CD4-positive, alpha-beta T cell treated with Interleukin-2 at 100 ng/mL for 4 hours (primary cell): ENCODE measurements at places on chromosomes 3 and 15.
A peak's percentile ranks its signal among the peaks of the same experiment; 100 is the strongest.

- DNase-seq, result no peak
Measured at GRCh38 chr3:181724192-181724965, 12.7 kb downstream of the SOX2 start.

GRCh38 chr15:89177633-89178306, 43.6 kb downstream of the RLBP1 start:
- DNase-seq, result peak; percentile 71

- peak; percentile 82 for DNase-seq
Measured at GRCh38 chr15:92848852-92849598, 51.1 kb upstream of the CHD2 start.

GRCh38 chr3:58608648-58609047, 31.5 kb upstream of the FAM107A start:
- no peak for DNase-seq

GRCh38 chr3:32045091-32045915, 61.1 kb upstream of the GPD1L start:
- DNase-seq, result no peak

DNA sequence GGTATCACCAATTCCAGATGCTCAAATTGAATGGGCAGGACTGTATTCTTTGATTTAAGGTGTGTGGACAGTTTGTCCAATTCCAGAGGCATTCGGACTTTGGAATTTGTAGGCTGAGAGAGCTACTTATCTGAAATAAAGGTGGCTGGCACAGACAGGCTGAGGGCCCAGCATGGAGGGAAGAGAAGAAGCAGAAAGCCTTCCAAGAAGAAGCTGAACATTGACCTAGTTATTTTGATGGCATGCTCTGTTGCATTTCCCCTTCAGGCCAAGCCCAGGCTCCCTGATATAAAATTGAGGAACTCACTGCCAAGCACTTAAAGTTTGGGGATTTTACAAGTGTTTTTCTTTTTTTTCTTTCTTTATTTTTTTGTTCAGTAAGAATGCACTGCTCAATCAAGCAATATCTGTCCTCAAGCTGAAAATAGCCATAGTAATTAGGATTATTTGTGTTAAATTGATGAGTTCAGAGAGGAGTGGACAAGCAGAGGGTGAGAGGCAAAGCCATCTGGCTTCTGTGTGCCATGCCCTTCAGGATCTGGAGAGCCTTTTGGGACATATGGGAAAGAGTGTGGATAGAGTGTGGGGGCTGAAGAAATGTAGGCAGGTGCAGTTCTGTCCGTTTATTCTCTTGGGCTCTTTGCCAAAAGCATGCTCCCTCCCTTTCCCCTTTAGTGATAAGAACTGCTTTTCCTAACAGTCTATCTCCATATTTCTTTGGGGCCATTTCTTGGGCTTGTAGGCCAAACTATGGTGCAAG, 148.9 kb downstream of the OXSM start:
- DNase-seq, result no peak

- DNase-seq, result no peak
Measured at GRCh38 chr3:179872842-179873241, 163.9 kb downstream of the PEX5L start.

- DNase-seq, result no peak
Measured at GRCh38 chr3:85180-85579, 111.4 kb upstream of the CHL1 start.

DNA sequence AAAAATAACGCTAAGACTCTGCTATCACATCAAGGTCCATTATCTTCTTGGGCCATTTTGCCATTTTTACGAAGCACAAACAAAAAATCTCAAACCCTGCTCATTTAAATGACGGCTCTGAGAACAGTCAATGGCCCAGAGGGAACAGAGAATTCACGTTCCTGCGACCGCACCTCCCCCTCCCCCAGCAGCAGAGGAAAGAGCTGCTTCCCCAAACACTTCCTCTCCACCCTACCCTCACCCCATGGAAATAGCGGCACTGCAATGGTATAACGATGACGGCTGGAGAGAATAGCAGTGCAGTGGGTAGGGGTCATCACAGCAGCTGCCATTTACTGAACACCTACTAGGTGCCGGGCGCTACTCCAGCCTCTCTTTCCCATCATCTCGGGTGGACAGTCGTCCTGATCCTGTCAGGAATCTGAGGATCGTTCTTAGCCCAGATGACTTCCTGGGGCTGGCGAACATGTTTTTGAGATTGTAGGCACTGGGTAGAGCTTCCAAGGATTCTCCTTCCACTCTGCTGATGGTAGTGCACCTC, 113.3 kb downstream of the IQSEC1 start:
- DNase-seq, result no peak

DNA sequence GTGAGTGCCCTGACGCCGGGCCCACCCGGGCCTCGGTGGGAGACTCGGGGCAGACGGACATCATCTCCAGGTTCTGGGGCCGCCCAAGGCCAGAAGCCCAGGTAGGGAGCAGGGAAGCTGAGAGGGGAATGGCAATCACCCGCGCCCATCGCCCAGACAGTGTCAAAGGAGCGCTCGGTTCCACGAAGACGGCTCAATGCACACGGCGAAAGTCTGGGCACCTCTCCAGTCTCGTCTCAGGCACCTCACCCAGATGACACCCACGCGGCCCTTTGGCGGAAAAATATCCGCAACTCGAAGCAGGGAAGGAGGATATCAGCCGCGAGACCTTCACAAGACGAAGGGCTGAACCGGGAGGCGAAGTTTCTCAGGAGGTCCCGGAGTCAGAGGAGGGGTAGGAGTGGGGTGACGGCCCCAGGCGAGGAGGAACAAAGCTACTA, 916 bp downstream of the IL17RD start:
- DNase-seq, result no peak

- no peak for DNase-seq
Measured at GRCh38 chr3:13693441-13693840, 144.5 kb downstream of the FBLN2 start.

- no peak for DNase-seq
Measured at GRCh38 chr3:140903196-140903595, 38.4 kb upstream of the SLC25A36 start.

- DNase-seq, result no peak
Measured at GRCh38 chr3:25548836-25549235, 115.9 kb downstream of the TOP2B start.

DNA sequence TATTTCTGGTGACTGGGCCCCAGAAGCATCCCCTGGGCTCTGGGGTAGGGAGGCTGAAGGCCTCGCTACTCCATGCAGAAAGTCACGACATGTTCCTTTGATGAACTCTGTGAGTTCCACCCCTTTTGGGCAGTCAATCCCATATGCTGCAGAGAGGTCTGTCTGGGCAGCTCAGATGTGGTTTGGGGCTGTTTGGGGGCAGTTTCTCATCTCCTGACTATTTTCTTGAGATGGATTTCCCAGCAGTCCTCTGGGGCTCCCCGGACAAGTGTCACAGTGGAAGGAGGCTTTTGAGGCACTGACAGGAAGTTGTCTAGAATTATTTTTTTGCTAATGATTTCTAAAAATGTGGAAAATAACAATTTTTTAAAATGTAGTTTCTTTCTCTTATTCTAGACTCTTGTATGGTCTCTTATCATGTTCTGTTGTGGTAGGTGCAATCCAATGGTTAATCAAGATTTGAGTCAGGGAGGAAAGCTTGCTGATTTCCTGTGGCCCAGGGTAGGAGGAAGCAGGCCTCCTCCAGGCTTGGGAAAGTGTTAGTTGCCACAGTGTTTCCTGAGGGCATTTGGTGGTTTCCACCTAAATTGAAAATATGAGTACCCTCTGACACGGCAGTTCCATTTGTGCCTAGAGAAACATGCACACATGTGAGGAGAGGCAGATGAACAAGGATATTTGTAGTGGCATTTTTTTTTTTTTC, 19.9 kb upstream of the TATDN2 start:
- no peak for DNase-seq

- no peak for DNase-seq
Measured at GRCh38 chr15:91193378-91193720, 93.3 kb downstream of the SV2B start.

DNA sequence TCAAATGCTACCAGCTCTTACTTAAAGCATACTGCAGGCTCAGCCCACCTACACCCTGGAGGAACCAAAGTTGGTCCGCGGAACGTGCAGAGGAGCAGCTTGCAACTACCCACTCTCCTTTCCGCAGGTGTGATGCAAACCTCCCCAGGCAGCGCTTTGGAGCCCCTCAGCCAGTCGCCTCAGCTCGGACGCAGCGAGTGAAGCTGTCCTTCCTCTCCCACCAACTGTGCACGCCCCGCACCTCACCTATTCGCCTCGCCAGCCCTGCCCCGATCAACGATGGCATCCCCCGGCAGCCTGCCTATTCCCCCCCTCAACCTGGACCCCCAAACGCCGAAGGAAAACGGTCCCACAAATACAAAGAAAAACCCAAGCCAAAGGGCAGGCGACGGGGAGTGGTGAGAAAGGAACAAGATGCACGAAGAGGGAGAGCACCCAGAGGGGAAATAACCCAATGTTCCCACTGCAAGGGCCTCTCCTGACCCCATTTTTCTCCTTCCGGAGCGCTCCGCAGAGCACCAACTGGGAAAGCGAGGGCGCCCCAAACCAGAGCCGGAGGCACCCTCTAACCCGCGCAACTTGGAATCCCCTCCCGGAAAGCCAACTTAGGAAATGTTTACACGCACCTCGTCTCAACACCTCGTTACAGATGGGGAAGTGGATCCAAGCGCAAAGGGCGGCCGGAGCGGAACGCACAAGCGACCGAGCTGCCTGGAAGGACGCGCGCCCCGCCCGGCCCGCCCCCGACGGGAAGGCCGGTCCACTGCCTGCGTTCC, 665 bp downstream of the GLB1 start:
- peak; percentile 41 for DNase-seq

DNA sequence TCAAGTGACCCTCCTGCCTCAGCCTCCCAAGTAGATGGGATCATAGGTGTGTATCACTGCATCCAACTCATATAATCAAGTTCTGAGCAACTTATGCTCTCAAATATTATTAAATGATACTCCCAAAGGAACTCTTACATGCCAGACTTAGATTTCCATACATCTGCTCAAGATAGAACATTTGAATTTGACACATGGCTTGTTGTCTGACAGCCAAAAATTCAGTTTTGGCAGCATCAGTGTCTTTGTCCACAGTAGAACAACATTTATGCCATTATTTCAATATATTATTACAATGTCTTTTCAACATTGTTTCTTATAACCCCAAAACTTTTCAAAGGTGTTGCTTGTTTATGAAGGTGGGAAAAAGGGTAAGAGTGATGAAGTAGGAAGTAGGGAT, 116.2 kb downstream of the SUCNR1 start:
- no peak for DNase-seq

GRCh38 chr3:33750211-33750548, 32.1 kb upstream of the CLASP2 start:
- no peak for DNase-seq

DNA sequence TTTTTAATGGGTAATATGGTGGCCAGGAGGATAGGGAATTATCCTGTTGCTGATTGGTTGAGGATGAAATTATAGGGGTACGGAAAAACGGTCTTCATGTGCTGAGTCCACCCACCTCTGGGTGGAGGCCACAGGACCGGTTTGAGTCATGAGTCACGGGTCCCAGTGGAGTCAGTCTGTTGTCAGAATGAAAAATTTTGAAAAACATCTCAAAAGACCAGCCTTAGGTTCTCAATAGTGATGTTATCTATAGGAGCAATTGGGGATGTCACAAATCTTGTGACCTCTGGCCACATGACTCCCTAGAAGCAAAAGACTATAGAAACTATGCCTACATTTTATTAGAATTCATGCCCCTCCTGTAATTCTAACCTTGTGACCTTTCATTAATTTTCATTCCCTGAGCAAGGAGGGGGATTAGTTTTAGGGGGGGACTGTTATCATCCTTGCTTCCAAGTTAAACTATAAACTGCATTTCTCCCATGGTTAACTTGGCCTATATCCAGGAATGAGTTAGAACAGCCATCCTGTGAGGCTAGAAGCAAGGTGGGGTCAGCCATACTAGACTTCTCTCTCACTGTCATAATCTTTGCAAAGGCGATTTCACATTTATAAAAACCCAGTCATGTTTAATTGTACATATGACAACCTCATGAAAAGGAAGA, 101.2 kb downstream of the TCF12 start:
- no peak for DNase-seq

GRCh38 chr15:35206060-35206675, 121.1 kb upstream of the NANOGP8 start:
- no peak for DNase-seq
